HT-29 (cell line): ENCODE measurements at places on chromosomes 2 and 18.

DNA sequence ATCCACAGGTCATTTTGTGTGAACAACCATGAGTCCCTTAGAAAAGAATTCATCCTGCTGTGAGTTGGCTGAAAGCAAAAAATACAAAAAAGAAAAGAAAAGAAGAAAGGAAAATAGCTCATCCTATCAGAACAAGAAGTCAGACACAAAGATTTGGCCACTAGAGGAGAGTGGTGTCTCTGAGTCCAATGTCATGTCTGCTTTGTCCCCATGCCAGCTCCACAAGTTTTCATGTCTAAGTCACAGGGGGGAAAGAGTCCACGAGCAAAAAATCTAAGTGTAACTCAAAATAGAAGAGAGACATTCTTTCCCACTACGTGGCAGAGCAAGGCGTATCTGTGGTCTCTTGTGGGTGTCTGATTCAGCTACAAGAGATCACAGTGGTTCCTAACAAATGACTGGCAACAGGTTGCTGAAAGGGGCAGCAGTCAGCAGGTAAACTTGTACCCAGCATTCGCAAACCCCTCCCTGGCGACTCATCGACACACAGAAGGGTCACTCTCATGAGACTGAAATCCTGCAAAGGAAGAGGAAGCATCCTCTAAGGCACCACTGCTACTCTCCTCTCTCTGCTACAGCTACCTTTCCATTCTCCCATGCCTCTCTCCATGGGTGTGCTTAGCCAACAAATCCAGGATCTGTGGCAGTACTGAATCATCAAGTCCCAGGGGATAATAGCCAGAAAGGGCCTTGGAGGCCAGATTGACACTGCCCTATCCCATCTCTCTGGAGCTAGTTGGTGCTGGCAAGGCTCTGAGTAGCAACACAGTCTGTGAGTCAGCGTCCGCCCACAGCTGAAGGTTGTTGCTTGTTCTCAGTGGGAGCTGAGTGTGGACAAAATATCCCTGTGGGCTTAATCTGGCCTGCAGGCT lies 123.0 kb upstream of the SLC39A10 start:
- DNase-seq: peak; percentile 35

DNA sequence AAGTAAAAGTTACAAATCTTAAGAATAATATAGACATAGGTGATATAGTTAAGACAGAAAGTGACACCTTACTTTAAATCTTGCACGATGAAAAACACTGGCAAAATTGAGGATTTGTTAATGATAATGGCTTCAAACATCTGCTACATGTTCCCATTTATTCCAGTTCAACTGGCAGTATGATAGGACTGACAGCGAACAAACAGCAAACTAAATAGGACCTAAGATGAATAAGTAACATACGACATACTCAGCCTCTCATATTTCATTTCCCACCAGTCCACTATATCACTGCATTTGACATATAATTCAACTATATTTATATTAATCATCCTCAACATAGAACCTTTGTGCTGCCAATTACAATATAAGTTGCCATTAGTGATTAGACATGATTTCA lies 36.3 kb downstream of the ACVR1C start:
- no peak for DNase-seq

GRCh38 chr2:222866358-222866960 lies 5.6 kb downstream of the ACSL3 start:
- DNase-seq: no peak

GRCh38 chr2:69034845-69035244 lies 21.9 kb downstream of the ANTXR1 start:
- DNase-seq: no peak

GRCh38 chr2:60855989-60856669 lies 25.2 kb upstream of the REL start:
- DNase-seq: no peak

- DNase-seq: no peak
These were observed 29.0 kb upstream of the CATIP start for GRCh38 chr2:218327451-218328210.

GRCh38 chr2:49569176-49569575 lies 414.9 kb upstream of the FSHR start:
- DNase-seq: no peak

GRCh38 chr2:217125014-217125413 lies 265.1 kb upstream of the TNP1 start:
- no peak for DNase-seq

DNA sequence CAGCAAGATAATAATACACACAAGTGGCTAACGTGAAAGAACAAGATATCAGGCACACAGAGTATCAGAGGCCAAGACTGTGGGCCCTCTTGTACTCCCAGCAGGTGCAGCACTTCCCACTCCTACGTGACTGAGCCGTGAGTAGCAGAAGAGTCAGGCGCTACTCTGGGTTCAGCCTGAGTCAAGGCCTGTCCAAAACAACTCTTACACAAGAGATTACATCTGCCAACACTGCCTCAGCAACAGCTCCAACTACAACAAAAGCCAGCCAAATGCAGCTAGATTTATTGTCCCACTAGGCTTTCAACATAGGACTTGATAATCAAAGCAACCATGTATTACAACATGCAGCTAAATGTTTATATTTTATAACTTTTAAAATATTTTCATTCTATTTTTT lies 56.2 kb downstream of the ITSN2 start:
- no peak for DNase-seq

DNA sequence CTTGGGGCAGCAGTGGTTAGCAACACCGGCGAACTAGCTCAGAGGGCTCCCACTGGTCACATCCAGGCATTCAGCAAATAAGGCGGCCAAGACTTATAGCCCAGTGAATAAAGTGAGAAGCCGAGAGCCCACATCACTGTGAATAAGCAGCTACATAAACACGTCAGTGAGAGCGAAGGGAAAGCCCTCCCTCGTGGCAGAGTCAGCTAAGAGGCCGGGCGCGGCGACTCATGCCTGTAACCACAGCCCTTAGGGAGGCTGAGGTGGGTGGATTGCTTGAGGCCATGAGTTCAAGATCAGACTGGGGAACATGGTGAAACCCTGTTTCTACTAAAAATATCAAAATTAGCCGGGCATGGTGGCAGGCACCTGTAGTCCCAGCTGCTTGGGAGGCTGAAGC lies 5.2 kb downstream of the D2HGDH start:
- no peak for DNase-seq

- peak; percentile 19 for DNase-seq
These were observed 649 bp downstream of the ESCO1 start for GRCh38 chr18:21599585-21600525.

DNA sequence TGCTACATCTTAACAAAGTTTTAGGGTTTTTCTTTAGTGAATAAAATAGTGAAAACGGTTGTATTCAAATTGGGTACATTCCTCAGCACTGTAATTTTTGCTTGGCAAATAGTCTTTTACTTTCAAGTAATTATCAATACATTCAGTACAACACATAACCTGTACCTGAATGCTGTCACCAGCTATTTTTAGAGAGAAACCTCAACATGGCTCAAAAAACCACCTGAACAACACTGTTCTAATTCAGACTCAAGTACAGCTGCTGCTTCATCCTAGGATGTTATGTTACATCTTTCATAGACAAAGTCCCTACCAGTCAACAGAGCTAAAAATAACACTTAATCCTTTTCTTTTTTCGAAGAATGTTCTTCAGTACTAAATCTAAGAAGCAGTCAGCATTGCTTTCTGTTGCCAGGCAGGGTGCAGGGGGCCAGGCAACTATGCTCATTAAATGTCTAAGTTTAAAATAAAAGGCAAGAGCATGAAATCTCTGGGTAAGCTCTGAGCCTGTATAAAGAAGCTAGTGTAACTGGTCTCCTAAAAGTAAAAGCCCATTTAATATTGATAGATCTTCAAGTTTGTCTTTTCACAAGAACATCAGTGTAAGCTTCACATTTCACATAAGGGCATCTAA lies 20.5 kb downstream of the PDIA6 start:
- DNase-seq: no peak

DNA sequence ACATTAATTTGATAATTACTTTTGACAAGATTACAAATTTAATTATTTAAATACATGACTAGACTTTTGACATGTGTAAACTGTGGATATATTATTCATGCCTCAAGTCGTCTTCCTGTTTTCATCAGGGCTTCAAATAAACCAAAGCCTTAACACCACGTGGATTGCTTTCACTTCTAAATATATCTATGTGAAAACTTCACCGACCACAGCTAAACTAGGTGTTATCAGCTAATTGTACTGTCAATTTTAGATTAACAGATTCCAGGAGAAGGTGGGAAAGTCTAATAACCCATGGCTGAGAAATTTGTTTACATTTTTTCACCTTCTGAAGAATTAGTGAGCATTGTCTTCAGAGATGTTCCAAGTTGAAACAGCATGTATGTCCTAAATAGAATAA lies 494.7 kb upstream of the FAM98A start:
- DNase-seq: no peak

DNA sequence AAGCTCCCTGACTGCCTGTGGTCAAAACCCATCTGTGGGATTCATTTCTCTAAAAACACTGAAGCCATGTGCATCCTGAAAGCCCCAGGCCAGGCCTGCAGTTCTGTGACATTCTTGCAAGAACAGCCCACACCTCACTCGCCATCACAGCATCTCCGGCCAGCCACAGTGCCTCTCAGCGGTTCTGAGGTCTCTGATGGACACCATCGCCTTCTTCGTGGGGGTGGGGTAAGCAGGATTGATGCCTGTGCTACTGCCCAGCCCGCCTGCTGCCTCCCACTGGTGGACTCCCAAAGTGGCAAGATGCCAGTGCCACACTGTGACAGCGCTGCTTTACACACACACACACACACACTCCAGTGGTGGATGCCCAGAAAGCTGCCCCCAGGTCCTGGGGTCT lies 5.2 kb upstream of the PRLH start:
- DNase-seq: no peak

GRCh38 chr2:160062292-160063005 lies at the start of gene PLA2R1:
TSS of gene PLA2R1 (minus strand) at chr2:160062615. CDS start at chr2:160062403, 212 bp downstream.
- DNase-seq: peak; percentile 84
